T-helper 1 cell (primary cell): ENCODE measurements at places on chromosomes 3 and 15.

DNA sequence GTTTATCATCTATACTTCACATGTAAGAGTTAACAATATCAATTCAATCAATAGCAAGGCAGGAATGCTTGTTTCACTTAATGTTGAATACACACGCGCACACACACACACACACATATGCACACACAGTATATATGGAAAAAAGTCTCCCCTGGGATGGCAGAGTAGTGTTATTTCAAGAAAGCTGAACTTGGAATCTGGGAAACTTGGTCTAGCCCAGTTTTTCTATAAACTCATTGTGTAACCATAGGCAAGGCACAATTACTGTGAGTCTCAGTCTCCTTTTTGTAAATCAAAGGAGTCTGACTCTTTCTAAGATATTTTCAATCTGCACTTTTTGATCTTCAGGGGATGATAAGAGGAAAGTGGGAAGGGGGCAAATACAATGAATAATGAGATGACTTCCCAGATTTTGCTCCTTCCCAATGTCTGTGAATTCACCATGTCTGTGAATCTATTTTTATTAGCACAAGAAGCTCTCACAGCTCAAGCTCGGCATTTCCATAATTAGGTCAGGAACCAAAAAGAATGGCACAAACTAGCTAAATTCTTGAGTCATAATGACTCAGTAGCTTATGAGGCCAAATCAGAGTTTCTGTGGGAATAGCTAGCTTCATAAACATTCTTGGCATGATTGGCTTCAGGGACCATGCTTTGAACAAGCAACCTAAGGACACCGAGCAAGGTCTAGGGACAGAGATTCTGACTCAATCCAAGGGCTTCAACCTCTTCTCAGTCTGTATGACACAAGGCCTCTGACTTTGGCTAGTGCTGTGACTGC, 227.4 kb upstream of the DCBLD2 start:
- no peak for DNase-seq

DNA sequence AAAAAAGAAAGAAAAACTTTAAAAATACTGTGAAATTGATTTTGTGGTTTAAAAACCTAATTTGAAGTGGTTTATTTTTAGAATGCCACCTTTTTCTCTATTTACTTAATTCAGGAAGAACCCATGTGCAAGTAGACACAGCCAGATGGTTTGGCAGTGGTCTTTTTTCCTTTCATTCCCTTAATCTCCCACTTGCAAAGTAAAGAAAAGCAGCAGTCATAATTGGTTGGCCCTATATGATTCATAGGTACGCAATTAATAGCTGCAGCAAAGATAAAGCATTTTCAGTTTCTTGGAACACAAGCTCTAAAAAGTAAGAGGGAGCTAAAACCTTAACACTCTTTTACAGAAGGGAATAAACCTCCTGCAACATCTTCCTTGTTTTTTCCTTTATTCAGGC, 115.3 kb downstream of the MECOM start:
- no peak for DNase-seq

- no peak for DNase-seq
These were observed 28.9 kb downstream of the CLDN18 start for GRCh38 chr3:138038725-138039462.

GRCh38 chr3:165522386-165522785, 314.8 kb downstream of the BCHE start:
- DNase-seq: no peak
